ENCODE measurements at places on chromosomes 7 and 10. TPM values are rescaled to one million over a fixed set of nuclear protein-coding genes. Genes with fewer than 3 reads are reported as not detected.

The MMD2 gene
- total RNA-seq: not detected

GRCh38 chr10:96626795-96627194 is 40.0 kb upstream of the TM9SF3 start:
- no peak for DNase-seq

The PNLIP gene
- total RNA-seq: not detected

The DGKB gene
- 0.98 TPM for total RNA-seq

The GBX1 gene
- 2.4 TPM for total RNA-seq

- DNase-seq: no peak
These were observed 103.0 kb upstream of the ANKRD1 start for GRCh38 chr10:91023700-91024398.

The ITPRID1 gene
- not detected for total RNA-seq

DNA sequence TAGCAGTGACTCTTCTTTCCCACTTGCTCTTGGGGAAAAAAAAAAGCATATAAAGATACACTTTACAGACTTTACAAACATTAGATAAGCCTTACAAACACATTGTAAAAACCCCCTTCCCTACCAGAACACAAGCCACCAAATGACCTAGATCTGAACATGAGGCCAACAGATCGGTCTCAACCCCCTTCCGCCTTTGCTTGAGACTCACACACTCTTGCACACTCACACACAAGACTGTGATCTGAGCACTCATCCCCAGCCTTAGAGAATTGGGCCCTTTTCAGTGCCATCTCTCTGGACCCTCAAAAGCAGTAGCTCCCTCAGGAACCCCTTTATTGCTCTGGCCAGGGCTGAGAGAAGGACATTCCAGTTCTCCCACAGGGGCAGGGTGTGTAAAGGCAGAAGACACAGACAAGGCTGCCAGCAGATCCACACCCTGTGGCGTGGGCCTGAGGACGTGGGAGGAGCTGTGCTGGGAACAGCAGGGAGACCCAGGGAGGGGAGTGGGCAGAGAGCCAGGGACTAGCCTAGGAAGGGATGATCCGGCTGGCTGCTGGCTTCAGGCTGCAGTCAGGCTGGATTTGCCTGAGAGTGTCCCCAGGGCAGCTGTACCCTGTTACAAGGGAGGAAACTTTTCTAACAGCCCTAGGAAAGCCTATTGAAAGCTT is 206.7 kb downstream of the KIAA1217 start:
- no peak for DNase-seq

- no peak for DNase-seq
These were observed 9.0 kb downstream of the SPOCK2 start for GRCh38 chr10:72079356-72079755.

DNA sequence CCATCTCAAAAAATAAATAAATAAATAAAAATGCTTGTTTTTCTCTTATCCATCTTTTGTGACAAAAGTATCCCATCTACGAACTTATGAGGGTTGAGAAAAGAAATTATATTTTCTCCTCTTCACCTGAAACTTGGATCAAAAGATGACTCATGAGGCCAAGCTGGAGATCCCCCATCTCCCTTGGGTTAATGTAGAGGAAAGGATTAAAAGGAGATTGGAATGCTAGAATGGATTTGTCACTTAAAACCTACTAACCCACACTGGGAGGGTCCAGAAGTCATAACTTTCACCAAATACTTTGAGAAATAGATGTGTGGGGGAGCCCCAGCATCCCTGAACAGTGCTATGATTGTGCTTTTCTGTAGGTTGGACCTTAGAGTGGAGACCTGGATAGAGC is 46.3 kb upstream of the PIK3CG start:
- DNase-seq: no peak

The MBLAC1 gene
- 2.1 TPM for total RNA-seq

DNA sequence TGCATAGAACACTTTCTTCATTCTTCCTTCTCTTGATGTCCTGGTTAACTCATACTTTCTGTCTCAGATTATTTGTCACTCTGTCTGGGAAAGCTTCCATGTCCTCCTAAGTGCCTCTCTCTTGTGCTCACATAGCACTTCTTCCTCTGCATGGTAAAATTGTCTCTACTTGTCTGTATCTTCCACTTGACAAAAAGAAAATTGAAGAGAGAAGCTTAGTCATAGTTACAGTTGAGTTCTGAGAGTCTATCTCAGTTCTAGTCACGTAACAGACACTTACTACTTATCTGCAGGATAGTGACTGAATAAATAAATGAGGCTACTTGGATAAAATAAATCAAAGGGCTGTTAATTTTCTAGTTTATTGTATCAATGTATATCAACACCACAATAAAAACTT is 458.1 kb downstream of the HTR7 start:
- DNase-seq: no peak

DNA sequence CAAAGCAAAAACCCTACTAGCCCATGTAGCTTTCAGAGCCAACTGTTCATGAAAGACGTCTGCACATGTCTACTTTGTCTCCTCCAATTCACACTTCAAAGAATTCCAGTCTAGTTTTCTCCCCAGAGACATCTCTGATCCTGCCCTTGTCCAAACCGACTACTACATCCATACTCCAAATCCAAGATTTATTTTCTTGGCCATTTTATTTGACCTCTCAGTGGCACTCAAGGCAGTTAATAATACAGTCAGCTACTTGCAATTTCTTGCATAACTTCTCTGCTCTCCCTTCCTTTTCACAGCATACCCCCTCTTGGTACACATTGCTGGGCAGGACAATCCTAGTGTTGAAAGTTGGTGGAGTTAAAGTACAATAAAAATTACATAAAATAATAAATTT is 170.9 kb upstream of the INHBA start:
- no peak for DNase-seq

DNA sequence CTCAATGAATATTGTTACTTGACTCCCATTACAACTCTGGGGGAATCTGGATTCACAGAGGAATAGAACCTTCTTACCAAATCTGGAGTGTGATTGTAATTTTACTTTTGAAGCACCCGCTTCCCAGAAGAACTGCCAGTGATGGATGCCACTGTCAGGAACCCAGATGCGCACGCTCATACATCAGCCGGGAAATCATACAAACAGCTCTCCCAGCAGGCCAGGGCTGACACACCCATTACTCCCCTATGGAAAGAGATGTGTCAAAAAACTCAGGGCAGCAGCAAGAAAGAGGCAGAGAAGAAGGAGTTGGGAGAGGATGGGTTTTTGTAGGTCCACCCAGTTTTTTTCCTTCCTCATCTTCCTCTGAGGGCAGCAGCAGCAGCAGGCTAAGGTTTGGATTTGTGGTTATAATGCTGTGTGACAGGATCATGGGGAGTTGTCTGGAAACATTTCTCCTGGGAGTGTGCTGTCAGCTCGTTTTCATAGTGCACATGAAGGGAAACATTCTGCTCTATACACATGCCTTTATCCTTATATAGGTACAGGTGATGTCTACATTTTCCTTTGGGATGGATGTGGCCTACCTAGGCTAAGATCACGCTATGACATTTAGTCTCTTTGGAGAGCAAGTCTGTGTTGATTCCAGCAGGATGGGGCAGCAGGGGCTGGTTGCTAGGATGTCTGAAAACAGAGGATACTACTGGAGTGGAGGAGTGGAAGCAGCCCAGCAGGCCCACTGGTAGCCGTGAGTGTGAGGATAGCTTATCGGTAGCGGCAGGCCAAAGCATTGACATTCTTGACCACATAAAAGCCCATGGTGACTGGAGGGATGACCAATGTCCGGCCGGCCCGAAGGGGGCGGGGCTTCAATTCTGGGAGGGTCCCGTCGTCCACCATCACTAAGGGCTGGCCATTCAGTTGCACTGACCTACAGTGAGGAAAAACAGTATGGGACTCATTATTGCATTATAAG is 12.4 kb upstream of the HPS1 start:
- no peak for DNase-seq

DNA sequence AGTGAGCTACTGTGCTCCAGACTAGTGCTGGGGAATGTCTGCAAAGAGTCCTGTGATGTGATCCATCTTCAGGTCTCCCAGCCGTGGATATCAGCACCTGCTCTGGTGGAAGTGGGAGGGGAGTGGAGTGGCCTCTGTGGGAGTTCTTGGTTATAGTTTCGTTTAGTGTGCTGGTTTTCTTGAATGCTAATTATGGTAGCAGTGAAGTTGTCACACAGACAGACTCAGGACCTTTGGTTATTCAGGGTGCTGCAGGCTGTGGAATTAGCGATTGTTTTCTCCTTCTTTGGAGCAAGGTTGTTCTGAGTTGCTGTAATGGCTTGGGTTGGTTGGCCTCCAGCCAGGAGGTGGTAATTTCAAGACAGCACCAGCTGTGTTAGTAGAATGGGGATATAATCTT is 132.7 kb upstream of the HGF start:
- no peak for DNase-seq

The HTRA1 gene
- total RNA-seq: 9.0 TPM

The LIPF gene
- total RNA-seq: not detected

DNA sequence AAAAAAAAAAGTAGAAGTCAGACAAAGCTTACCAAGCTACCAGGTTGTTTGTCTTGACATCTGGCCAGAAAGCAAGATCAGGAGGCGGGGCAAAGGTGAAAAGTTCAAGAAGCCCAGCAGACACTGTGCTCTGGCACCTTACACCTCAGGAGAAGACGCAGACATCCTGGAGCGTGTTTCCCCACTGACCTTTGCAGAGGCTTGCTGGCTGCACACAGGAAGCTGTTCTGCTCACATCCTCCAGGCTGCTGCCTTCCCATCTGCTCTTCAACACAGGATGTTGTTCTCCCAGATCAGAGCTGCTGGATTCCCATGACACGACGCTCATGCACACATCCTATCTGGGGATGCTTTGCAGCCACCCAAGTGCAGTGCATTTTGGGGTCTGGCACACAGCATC is 174.4 kb upstream of the KIAA1217 start:
- no peak for DNase-seq

The ELN gene
- 0.41 TPM for total RNA-seq

DNA sequence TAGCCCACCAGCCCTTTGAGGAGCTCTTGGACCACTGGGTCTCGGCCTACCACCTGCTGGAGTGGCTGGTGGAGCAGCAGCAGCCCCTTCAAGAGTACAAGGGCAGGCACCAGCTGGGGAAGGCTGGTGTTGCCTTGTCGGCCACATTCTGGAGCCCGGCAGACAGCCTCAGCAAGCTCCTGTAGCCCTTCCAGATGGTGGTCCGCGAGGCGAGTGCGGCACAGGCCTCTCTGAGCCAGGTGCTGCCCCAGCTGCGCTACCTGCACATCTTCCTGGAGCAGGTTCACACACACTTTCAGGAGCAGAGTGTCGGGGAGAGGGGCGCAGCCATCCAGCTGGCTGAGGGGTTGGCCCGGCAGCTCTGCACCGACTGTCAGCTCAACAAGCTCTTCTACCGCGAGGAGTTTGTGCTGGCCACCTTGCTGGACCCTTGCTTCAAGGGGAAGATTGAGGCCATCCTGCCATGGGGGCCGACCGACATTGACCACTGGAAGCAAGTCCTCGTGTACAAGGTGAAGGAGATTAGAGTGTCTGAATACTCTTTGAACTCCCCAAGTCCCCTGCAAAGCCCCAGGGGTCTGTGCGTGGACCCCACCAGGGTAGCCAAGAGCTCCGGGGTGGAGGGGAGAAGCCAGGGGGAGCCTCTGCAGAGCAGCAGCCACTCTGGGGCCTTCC is 7.0 kb upstream of the ACTR3C start:
- DNase-seq: no peak

GRCh38 chr10:78263521-78263988 is 229.9 kb downstream of the RPS24 start:
- DNase-seq: no peak

DNA sequence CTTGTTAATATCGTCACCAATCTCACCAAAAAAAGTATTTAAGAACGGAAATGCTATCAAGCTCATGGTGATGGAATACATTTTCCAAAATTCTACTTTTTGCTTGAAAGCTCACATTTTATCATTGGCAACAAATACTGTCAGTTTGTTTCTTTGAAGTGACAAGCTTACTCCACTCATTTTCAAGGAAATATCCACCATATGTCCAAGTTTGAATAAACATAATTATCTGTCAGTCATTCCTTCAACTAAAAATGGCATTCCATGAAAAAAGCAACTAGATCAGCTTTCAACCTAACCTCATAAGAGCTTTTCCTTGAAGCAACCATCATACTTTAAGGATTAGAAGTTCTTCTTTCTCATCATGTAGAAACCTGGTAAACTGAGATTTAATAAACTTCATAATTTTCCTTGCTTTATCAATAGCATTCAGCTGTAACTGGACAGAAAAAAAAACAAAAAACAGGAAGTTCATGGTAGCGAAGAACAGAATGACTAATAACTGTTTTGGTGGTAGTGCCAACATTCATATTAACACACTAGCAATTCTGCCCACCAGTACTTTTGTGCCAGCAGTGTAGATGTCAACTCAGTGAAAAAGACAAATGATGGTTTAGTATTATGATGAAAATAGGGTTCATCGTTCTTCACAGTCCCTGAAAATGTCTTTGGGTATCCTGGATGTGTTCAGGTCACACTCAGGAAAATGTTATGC is 764.9 kb downstream of the GRM8 start:
- no peak for DNase-seq

GRCh38 chr7:111825046-111825445 is 262.8 kb upstream of the IMMP2L start:
- DNase-seq: no peak

DNA sequence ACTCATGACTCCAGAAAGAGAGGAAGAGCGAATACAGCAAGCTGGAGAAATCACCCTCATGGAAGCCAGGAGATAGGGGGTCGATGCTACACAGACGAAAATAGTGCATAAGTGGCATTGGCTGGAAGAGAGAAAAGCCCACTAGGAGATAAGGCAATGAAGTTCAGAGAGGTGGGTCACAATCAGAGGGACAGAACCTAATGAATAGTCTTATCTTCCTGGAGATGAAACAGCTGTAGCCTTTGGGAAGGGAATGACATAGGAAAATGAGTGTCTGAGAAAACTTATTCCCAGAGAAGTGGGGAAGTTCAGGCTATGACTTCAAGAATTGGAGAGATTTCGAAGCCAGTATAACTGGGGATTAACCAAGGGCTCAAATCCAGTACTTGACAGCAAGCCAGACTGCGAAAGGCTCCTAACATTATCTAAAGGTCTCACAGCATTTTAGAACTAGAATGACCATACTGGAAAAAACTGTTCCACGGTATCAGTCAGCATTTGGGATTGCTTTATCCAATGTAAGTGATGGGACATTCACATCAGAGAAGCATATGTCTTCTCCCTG is 211.1 kb downstream of the ZNF365 start:
- no peak for DNase-seq

- DNase-seq: no peak
These were observed 1.7 kb upstream of the VGF start for GRCh38 chr7:101166909-101167644.

The LIPN gene
- total RNA-seq: not detected

- DNase-seq: no peak
These were observed 26.5 kb upstream of the GSAP start for GRCh38 chr7:77442636-77443035.

- DNase-seq: no peak
These were observed 125.5 kb downstream of the LRRC4 start for GRCh38 chr7:127905491-127906330.

The ADRB1 gene
- 0.14 TPM for total RNA-seq

DNA sequence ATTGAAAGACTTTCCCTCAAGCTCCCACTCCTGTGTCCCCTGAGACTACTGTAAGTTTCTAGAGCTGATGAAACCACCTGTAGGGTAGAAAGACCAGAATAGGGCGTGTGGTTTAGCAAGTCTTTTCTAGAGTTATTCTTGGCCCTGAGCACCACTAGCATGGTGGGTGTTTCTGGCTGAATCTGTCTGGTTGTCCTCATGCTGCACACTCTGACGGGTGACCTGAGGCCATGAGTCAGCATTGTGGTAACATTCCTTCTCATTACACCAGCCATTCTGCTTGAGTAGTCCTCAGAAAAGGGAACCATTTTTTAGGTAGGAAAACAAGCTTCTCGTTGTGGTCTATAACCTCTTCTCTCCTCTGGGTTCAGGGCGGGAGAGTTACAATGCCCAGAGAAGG is 250.3 kb downstream of the SNX13 start:
- no peak for DNase-seq

All from neural crest cell (in vitro differentiated cells).